ENCODE measurements at places on chromosomes 2 and 18.

DNA sequence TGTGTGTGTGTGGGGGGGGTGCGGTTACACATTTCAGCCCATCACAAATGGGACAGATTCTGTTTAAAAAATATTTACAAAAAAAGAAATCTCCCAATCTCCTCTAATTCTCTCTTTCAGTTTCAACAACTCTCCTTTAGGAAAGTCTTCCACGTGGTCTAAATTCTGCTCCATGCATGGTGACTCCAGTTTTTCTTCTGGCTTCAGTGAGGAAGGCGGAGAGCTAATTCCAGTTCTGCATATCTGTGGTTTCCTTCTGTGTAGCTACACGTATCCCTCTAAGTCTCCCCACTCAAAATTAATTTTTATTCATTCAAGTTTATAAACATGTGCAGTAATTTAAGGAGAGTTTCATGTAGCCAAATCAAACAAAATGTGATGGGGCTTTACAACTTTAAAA, 111.6 kb downstream of the SLC4A3 start:
- no peak for DNase-seq

DNA sequence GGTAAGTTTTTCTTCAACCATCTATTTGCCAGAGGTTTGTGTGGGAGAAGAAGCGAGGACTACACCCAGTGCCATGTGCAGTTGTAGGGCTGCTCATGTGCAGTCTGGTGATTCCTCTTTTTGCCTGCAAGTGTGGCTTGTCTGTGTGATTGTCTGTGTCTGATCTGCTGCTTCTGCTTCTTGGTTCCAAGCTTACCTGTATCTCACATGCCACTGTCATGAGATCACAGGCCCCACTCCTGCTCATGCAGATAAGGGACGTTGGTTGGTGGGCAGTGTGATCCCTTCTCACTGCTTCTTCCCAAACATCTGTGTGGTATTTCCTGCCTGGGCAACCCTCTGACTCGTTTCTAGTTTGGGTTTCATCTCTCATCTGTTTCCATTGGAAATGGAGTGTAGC, 27.1 kb downstream of the RRM2 start:
- no peak for DNase-seq

DNA sequence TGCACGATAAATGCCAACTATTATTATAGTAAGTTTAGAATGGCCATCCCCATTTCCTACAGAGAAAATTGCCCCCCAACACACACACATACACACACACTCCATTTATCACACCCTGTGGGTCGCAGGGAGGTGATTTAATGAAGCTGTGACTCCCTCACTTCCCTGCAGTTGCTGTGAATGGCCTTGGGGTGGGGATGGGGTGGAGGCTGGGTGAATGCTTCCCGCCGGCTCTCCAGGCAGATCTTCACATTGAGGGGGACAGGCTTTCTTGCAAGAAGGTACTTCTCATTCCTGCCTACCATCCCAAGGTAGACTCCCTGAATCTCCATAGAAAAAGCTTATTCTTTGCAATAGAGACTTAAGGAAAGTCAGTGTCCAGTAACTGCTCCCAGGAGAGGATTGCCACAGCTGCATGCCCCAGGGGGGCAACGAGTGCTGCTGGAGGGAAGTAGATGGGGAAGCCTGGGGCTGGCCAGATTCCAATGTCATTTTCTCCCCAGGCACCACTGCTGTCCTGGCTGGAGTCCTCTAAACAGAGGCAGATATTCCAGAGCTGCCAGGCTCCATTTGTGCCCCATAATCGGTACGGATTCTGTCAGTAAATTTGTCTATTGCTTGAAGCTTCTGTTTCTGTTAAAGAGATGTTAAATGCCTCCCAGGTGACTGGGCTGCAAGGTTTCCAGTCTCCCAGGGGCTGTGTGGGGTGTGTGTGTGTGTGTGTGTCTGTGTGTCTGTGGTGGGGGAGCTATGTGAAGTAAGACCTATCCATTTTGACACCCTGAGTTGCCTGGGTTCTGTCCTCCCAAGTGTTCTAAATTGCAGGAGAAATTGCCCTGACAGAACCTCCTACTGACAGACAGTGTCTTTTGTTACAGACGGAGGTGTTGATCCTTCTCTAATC, 265.5 kb downstream of the SRBD1 start:
- DNase-seq: no peak

GRCh38 chr2:26429779-26430578, 28.3 kb downstream of the DRC1 start:
- peak; percentile 91 for DNase-seq

DNA sequence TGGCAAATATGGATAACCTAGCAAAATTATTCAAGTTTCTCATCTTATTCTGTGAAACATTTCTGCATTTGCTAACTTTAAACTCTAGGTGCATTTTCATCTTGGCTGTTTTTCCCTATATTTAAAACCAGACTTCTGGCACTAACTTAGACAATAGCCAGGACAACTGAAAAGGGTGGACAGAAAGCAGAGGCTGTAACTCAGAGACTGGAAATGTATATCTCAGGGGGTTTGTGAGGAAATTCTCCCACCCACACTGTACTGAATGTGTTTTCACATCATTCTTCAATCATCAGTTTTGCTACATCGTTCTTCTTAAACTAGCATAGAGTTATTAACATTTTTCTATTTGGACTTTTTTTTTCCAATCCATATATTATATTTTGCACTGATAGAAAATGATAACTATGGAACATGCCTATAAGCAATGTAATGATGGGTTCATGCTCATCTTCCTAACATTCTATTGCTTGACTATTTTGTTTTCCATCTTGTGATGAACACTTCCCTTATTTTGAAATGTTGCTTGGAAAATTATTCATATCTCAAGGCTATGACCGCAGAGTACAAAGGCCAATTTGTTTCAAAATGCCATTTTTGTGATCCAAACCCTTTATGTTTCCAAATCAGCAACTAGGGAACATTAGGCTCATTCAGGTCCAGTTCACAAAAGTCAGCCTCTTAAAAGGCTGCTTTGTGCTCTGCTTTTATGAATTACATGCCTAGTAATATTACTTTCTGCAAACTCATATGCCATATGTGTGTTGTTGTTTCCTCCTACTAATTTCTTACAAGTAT, 125.8 kb upstream of the CDH19 start:
- DNase-seq: no peak

GRCh38 chr2:38806015-38806732, 28.2 kb downstream of the GEMIN6 start:
- no peak for DNase-seq

DNA sequence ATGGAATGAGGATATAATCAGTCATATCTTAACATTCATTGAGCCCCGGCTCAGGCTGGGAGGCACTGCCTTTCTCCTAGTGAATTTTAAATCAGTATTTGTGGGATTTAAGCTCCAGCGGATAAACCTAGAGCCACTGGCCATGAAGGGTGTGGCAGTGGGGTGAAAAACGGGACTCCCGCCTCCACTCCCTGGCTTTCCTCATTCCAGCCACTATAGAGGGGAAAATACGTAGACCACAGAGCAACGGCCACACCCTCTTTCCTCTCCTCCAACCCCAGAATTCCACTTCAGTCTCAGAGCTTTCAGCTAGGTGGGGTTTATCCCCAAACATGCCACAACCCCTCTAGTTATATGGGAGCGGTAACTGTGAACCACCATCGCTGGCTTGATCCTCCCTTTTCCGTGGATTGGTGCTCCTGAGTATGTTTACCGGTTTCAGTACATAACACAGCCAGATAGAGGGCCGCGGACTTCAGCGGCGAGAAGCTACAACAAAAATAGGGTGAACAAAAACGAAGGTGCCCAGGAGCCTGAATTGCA, 70.6 kb upstream of the ITGB6 start:
- DNase-seq: no peak

- DNase-seq: no peak
These were observed 4.4 kb downstream of the ARHGAP25 start for GRCh38 chr2:68738906-68739594.

GRCh38 chr2:152406119-152406835, 71.3 kb downstream of the FMNL2 start:
- no peak for DNase-seq

GRCh38 chr2:150919901-150920300, 341.8 kb downstream of the RBM43 start:
- no peak for DNase-seq

GRCh38 chr2:175396696-175397095, 215.2 kb upstream of the ATP5MC3 start:
- DNase-seq: no peak

- DNase-seq: no peak
These were observed 487.6 kb downstream of the PIK3C3 start for GRCh38 chr18:42442656-42443055.

- DNase-seq: no peak
These were observed 32.3 kb downstream of the TGFBRAP1 start for GRCh38 chr2:105297216-105297615.

- no peak for DNase-seq
These were observed 101.8 kb downstream of the XRCC5 start for GRCh38 chr2:216210701-216211540.

DNA sequence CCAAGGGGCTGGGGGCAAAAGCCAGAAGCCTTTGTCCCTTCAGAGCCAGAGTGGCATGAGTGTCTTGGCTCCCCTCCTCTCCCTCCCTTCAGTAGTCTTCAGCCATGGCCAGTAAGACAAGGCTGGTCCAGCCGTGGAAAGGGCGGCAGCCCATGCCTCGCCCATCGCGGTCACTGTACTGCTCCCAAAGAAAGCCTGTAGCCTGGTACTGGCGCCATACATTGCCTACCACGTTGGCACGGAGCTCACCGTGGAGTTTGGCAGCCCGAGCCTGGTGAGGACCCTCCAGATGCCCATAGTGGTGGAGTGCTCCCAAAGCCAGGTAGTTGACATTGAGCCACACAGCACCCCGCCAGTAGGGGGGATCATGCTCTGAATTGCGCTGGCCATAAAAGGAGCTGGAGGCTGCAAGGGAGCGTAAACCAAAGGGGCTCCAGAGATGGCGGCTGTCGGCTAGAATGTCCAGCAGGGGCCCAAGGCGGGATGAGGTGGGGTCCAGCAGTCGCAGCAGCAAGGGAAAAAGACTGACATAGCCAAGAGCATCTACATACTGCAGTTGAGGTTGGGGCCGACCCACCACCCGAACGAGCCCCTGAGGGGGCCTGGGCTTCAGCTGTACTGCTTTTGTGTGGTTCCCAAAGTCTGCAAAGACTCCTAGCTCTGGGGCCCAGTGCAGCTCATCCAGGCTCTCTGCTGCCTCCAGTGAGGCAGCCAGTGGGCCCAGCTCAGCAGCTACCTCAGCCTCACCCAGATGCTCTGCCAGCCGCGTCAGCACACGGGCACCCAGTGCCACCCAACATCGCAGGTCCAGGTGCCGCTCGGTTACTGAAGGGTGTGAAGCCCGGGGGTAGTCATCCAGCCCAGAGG, 3.2 kb downstream of the WBP1 start:
- no peak for DNase-seq

- no peak for DNase-seq
These were observed 40.1 kb downstream of the RASGRP3 start for GRCh38 chr2:33516456-33516995.

GRCh38 chr18:48868468-48869466, 82.0 kb downstream of the SMAD7 start:
- DNase-seq: peak; percentile 25

GRCh38 chr2:200373973-200374416, 67.5 kb downstream of the SPATS2L start:
- DNase-seq: peak; percentile 27

DNA sequence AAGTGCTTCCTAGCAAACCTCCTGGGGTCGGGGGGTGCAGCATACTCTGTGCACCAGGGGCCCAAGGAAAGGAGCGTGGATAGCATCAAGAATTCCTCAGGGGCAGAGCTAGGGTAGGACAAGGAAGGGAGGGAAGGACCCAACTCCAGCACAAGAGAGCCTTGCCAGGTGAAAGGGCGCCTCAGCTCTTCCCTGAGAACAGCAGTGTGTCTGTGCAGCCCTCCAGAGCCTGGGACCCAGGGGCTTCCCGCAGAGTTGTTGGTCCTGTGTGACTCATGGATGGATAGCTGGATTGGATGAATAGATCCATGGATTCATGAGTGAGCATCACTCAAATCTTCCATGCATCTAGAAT, 175.4 kb downstream of the SMAD2 start:
- DNase-seq: no peak

- no peak for DNase-seq
These were observed 121.2 kb downstream of the SATB2 start for GRCh38 chr2:199336546-199336945.

DNA sequence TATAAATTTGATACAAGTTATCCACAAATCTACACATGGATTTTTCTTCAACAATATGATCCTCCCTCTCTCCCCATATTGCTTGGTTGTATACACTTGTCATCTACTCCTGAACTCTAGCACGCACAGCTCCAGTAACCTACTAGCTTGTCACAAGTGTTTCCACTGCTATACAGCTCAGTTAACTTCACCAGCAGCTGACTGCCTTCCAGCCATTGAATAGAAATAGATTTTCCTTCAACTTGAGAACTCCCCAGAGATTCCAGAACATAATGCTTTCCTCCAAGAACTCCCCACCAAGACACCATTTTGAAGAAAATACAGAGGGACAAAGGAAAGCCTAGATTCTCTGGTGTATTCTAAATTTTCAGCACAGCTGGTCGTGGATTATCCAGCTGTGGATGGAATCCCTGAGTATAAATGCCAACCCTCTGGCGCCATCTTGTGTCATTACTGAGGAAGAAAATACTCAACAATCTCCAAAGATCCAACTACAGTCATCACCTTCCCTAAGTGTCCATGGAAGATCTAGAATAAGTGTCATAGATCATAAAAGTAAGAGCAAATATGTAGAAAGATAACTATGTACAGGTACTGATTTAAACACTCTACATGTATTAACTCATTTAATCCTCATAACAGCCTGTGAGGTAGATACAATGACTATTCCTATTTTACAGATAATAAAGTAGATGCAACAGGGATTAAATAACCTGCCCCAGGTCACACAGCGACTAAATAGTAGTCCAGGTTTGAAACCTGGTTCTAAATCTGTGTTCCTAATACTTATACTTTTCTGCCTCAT, 156.7 kb downstream of the ARHGAP28 start:
- DNase-seq: peak; percentile 85

DNA sequence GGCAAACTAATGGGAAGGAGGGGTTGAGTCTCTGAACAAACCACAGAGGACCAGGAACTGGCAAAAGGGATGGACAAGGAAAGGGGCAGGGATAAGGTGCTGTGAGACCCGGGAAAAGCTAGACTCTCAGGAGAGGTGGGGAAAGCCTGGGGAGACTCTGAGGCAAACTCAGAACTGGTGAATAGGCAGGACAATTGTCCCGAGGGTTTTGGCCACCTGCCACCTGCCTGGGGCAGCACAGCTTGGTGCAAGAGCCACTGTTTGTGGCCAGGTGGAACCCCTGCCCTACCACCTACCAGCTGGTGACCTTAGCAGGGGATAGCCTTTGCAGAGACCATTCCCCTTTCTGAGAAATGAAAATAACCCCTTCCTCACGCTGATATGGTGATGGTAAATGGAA, 129.4 kb upstream of the ASB18 start:
- no peak for DNase-seq

All from DMS79 treated with DMSO at 0.1 percent for 48 hours (cell line).